A549 treated with AZD2906 at 1 μM for 4 hours (cell line): ENCODE measurements at places on chromosomes 6 and 20. TPM values are rescaled to one million over a fixed set of nuclear protein-coding genes. Genes with fewer than 3 reads are reported as not detected.

SNPH gene
- 3.3 to 4.7 TPM (median 4.2 TPM) in 5 replicates for total RNA-seq

SUPT3H gene
- total RNA-seq = 3.9 to 4.7 TPM (median 4.3 TPM) in 5 replicates

GNAS-AS1 gene
- total RNA-seq = not detected in 5 replicates

PTGIS gene
- total RNA-seq = 0.01 to 0.03 TPM (median 0.02 TPM) in 4 of 5 replicates, not detected in the other

SYCP2 gene
- 0.25 to 0.60 TPM (median 0.42 TPM) in 5 replicates for total RNA-seq

IL17F gene
- not detected in 5 replicates for total RNA-seq

NRSN1 gene
- not detected in 5 replicates for total RNA-seq

HSPA1L gene
- 1.2 to 1.7 TPM (median 1.4 TPM) in 5 replicates for total RNA-seq

FAM210B gene
- total RNA-seq = 10.3 to 11.6 TPM (median 11.1 TPM) in 5 replicates

KCNQ5 gene
- 1.3 to 1.6 TPM (median 1.6 TPM) in 5 replicates for total RNA-seq

PLAGL1 gene
- 6.7 to 8.5 TPM (median 7.0 TPM) in 5 replicates for total RNA-seq

SIRPB2 gene
- total RNA-seq = not detected in 5 replicates

EYA4 gene
- 8.5 to 10.0 TPM (median 9.8 TPM) in 5 replicates for total RNA-seq
